ENCODE measurements at places on chromosomes 3 and 15. TPM values are rescaled to one million over a fixed set of nuclear protein-coding genes. Genes with fewer than 3 reads are reported as not detected.

TKT gene
- 477 TPM for total RNA-seq

IL1RAP gene
- total RNA-seq = 6.6 TPM

MESP2 gene
- total RNA-seq = 1.3 TPM

ROPN1 gene
- not detected for total RNA-seq

NR1I2 gene
- total RNA-seq = under 0.01 TPM

APOD gene
- 1.0 TPM for total RNA-seq

PDIA3 gene
- total RNA-seq = 161 TPM

ATR gene
- 20.5 TPM for total RNA-seq

TPRA1 gene
- total RNA-seq = 52.6 TPM

SLC24A5 gene
- total RNA-seq = not detected

CDC25A gene
- 16.5 TPM for total RNA-seq

Measured in bronchus fibroblast of lung (primary cell).